ENCODE measurements at places on chromosomes 6 and 20.

DNA sequence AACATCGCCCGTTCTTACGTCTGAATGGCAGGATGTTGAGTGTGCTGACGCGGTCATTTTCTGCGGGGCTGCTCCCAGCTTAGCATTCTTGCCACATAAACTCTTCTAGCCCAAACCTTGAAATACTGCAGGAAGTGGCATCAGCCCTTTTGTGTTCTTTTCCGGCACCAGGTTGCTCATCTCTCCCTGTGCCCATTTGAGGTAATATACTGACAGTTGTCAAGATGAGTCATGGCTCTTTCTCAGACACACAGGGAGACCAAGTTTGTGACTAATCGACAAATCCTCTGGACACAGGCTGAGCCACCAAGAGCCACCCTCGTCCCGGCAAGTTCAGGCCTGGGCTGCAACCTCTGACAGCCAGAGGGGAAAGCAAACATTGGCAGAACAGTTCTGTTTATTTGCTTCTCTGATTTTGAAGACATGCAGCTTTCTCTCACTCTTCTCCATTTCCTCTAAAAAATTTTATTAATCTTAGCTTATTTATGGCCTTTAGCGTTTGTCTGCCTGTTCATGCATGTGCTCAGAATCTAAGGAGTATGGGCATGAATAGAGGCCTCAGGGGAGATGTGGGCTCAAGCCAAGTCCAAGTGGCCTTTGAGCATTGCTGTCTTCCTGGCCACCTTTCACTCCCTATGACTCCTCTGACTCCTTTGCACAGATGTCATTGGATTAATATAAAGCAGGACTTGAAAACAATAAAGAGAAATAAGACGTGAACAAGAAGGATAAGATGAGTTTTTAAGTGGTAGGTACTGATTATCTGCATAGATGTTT lies 328.2 kb upstream of the JAG1 start:
- no peak for DNase-seq

DNA sequence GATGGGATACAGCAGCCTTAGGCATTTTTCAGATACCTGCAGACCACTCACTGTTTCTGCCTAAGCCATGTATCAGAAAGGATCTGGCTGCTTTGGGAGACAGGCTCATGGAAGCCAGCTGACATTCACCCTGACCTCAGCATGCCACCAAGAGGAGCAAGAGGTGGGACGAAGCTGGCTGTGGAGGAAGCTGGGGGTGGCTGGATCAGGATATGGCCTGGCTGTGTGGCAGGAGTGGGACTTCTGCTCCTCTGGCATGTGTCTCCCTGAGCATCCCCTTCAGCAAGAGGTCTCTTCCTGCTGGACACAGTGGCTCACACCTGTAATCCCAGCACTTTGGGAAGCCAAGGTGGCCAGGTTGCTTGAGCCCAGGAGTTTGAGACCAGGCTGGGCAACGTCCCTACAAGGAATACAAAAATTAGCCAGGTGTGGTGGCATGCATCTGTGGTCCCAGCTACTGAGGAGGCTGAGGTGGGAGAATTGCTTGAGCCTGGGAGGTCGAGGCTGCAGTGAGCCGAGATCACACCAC lies 897 bp downstream of the ADIG start:
- DNase-seq = no peak

DNA sequence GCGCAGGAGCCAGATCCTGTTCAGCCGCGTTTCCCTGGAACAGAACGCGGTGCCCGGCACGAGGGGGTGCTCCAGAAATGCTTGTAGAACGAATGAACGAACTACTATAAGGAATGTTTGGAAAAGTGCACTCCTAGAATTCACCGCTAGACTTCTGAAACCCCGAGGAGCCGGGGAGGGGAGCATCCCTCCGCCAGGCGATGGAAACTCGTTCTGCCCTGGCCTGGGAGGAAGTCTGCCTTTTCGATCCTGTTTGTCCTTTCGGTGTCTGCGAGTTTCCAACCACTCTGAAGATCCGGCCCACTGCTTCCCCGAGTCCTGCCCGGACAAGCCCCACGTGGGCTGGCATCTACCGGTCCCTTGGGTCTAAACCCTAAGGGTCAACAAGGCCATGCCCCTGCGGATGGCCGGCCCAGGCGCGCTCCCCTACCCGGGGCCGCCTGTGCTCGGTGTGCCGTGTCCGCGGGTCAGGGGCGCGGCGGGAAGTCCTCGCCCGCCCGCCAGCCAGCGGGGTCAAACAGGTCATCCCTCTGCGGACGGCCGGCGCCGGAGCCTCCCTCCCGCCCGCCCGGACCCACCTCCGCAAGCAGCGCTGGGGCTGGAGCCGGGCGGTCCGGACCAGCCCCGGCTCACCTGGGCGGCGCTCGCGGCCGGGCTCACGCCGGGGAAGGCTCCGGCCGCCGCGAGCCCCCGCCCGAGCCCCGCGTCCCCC lies 526 bp downstream of the SULF2 start:
- DNase-seq = peak; percentile 30

DNA sequence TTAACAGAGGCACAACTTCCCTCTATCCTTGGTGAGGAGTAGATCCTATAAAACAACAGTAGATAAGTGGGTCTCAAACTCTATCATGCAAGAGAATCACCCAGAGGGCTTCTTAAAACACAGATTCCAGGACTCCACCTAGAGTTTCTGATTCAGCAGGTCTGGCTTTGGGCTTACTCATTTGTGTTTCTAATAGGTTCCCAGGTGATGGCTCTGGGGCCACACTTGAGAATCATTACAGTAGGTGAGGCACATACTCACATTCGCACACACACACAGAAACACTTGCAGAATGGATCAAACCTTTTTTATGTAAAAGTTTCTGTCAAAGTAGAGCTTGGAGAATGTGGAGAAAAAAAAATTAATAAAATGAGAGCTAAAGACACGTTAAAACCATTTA lies 52.4 kb downstream of the TMEM242 start:
- no peak for DNase-seq
